ENCODE measurements at places on chromosomes 16 and 17.
A peak's percentile ranks its signal among the peaks of the same experiment; 100 is the strongest.

GRCh38 chr16:65547772-65548446 lies 426.0 kb upstream of the CDH11 start:
- peak; percentile 4 for DNase-seq

- DNase-seq: no peak
These were observed 50.6 kb upstream of the TANGO6 start for GRCh38 chr16:68792465-68793324.

DNA sequence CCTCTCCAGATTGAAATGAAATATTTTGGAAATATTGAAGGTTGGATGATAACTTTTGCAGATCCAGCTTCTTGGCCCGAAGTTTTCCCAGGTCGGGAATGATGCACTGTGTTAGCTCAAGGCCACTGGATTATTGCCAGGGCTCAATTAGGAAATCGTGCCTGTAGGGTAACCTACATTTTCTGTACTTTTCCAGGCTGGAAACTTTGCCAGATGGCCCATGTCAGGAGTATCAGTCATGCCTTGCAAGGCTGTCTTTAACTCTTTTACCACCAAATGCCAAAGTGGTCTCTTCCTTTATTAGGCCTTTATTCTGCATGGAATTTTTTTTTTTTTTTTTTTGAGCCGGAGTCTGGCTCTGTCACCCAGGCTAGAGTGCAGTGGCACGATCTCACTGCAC lies 8.9 kb upstream of the SEC14L1 start:
- DNase-seq: no peak

GRCh38 chr17:10251212-10251948 lies 53.0 kb upstream of the GAS7 start:
- DNase-seq: no peak

DNA sequence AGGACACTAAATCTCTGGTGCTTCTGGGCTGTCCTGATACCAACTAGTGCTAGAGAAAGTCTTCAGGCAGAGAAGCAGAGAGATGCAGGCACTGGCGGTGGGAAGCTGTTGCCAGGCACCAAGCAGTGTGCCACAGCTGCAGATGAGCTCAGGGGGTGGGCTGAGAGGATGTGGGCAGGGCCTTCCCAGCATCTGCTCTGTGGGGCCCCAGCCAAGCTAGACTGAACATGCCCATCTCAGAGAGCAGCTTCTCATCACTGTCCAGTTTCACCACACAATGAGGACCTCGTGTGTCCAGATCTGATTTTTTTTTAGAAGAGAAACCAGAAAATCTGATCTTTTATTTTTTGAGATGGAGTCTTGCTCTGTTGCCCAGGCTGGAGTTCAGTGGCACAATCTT lies 17.1 kb downstream of the PSKH1 start:
- DNase-seq: peak; percentile 85

DNA sequence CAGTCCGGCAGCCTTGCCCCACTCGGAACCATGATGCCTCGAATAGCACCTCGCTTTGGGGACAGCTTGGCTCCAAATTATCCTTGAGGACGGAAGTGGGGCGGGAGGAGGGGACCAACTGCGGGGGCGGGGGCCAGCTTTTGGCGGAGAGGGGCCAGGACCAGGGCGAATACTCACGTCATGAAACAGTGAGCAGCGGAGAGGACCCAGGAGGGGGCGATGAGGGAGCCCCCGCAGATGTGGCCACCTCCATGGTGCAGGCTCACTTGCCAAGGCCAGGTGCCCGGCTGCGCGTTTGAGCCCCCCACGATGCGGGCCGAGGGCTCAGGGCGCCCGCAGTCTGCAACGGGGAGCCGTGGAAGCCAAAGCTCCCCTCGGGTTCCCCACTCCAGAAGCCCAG lies 970 bp downstream of the PRSS36 start:
- no peak for DNase-seq

DNA sequence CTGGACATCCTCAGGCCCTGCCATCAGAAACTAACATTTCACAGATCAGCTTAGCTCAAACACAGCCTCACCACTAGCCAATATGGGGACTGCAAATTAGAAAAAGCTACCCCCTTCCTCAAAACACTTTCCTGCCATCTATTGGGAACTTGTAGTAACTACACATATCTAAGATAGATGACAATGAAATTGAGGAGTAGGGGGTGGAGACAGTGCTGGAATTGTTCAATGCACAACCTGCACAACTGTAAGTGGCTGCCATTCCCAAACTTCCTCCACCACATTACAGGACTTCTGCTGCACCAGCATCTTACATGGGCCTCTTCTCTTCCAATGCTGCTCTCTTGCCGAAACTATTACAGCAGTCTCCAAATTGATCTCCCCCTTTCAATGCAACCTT lies 21.9 kb downstream of the AIPL1 start:
- no peak for DNase-seq

- DNase-seq: no peak
These were observed 72.9 kb downstream of the SLC5A11 start for GRCh38 chr16:24918641-24919040.

DNA sequence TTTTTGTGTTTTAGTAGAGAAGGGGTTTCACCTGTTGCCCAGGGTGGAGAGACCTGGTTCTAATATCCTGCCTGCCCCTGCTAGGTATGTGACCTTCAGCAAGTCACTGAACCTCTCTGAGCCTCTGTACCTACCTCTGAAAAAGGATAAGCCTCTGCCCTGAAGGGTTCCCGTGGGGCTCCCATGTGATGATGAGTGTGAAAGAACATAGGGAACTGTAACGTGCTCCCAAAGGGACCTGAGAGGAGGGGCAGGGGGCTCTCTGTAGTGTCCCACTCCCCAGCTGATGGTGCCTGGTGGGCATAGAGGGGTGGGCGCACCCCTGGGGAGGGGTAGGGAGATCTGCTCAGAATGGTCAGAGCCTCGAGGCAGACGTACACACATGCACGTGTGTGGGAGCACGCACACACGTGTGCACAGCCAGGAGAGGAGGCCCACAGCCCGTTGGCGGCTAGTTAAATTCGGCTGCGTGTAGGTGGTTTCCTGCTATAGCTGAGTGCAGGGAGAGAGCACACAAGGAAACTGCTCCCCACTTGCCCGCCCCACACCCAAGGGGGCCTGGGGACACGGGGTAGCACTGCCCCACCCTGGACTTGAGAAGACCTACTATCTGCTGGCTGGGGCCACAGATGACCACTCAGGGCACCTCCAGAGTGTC lies 6.7 kb downstream of the KCNH4 start:
- no peak for DNase-seq

DNA sequence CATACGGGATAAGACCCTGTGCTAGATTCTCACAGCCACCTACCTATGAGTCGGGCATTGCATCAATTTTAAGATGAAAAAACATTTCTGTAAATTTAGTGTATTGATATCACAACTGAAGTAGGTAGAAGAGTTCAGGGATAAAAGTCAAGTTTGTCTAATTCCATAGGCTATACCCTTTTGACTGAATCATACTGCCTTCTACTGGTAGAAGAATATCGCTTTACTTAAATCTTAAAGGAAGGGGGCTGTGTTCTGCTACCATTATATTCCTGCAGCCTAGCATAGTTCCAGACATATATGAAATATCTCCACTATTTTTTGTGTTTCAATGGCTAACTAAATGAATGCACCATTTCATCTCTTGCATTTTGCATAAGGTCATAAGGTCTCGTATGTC lies 1128.6 kb downstream of the CDH8 start:
- DNase-seq: no peak

GRCh38 chr17:49260011-49260816 lies 29.6 kb upstream of the PHOSPHO1 start:
- no peak for DNase-seq

DNA sequence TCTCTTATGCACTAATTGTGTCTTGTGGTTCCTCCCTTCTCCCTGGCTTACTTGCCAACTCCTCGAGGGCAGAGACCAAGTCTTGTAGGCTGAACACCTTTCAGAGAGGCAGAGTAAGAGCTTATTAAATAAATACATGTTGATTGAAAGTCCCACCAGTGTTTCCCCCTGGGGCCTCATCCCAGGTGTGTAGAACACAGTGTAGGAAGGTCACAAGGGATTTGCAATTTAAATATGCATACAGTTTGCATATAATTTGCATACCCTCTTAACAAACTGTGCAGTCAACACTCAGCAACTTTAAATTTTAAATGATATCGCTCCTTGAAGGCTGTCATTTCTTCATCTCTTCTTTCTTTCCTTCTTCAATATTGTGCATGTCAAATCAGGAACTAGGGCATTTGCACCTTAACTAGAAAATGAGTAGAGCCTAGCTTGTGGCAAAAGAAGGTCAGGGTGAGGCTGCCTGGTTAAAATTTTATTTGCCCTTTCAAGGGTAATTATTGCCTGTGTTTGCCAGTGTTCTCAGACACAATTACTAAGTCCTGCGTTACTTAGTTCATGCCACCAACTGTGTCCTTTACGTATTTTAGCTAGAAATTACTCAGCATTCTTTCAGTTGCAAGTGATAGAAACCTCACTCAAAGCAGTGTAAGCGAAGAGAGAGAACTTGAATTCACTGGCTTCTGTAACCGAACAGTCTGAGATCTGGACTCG lies 465.7 kb downstream of the HAPSTR1 start:
- no peak for DNase-seq

- peak; percentile 51 for DNase-seq
These were observed 43.6 kb upstream of the HAPSTR1 start for GRCh38 chr16:9047689-9048301.

DNA sequence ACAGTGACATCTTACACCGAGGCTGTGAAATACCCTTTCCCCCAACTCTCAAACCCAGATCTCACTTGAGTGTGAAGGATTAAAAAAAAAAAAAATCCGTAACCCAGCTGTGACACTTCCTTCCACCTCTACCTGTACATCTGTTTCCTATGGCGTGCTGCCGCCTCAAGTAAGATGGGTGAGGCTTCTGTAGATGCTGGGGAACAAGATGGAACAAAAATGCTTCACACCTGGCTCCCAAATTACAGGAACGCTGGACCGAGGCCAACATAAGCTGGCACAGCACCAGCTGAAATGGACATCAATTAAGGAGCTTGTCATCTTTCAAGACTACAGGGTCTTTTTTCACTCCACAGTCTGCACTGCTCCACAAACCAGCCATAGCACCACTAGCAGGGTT lies 95.9 kb downstream of the HIC1 start:
- DNase-seq: no peak

DNA sequence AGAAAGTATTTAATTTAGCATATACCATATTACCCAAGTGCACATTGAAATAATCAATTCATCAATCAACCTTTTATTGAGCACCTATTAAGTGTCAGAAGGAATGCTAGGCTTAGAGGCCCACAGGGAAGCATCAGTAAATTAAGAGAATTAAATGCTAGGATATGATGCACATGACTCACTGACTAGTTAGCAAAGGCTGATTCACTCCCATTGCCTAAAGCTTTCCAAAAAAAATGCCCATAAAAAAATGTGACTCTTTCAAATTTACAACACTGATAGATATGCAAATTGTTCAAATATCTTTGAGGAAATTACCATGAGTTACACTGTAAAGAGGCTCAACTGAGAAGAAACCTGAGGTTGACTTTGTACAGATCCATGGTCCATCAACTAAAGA lies 883.3 kb downstream of the CDH11 start:
- DNase-seq: no peak

DNA sequence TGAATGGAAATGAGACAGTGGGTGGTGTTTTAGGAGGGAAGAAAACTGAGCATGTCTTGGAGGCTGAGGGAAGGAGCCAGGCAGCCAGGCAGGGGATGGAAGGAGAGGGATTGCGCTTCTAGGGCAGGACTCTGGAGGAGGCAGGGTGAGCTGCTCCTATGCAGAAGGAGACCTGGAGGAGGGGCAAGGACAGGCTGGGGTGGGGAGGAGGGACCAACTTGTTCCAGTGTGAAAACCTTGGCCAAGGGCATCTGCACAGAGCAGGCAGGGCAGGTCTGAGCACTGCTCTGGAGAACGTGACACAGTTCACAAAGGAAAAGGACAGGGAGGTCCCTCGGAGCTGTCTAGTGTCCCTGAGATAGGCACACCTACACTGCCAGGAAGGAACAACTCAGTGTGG lies 5.5 kb downstream of the GALK1 start:
- DNase-seq: no peak

- DNase-seq: no peak
These were observed 5.9 kb downstream of the CBX2 start for GRCh38 chr17:79783891-79784290.

DNA sequence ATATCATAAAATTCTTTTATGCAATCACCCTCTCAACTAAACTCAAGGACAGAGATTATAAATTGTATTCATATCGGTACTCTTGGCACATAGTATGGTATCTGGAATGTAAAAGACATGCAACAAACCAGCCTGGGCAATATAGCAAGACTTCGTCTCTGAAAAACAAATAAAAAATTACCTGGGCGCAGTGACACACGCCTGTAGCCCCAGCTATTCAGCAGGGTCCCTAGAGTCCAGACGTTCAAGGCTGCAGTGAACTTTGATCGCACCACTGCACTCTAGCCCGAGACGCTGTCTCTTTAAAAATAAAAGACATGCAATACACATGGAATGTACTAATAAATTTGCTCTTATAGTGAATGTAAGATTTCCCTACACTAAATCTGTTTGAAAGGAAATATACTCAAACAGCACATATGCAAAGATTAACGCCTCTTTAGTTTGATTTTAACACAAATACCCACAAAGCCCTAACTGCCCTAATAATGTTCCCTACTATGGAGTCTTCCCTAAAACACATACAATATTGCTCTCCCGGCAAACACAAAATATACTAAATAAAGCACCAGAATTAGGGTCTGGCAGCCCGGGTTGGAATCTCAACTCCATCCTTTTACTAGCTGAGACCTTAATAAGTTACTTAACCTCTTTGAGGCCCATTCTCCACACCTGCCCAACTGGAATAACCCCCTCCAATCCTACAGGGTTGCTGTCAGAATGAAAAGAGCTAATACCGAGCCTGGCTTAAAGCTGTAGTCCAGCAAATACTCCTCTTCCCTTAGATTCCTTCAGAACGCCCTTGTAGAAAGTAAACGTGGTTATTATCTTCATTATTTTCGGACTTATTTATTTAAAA lies 1.2 kb downstream of the ABCA5 start:
- no peak for DNase-seq

DNA sequence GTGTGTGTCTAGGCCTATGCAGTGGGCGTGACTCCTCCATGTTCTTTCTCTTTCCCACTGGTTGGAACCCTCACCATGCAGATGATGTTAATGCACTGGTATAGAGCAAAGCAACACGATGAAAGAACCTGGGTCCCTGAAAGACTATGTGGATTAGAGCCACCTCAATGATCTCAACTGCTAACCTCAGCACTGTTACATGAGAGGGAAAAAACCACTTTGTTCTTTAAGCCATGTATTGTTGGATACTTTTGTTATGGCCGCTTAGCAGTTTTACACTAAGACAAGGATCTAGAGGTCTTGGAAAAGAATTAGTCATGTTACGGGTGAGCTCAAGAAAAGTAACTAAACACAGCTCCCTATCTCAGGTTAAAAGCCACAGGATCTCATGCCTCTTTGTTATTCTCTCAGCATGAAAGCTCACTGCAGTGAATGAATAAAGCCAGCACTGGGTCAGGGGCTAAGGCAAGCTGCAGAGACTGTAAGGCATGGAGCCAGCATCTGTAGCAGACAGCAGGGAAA lies 56.6 kb upstream of the RBBP6 start:
- no peak for DNase-seq
